ENCODE measurements at places on chromosomes 4 and X. TPM values are rescaled to one million over a fixed set of nuclear protein-coding genes. Genes with fewer than 3 reads are reported as not detected.

DNA sequence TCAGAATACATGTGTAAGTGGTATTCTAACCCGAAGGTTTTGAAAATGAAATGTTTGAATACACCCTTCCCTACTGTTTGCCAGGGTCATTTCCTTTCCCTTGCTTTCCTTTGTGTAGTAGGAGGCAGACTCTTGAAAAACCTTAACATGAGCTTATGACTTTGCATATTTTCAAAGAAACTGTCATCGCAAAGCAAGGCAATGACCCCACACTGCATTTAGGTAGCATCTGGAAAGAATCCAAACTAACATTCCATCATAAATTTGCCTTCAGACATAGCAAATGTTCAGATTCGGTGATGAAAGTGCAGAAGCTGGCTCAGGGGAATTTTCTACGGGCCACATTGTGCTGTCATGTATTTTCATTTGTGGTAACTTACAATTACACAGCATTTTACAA is 32.3 kb downstream of the SH2D1A start:
- DNase-seq = no peak

- no peak for DNase-seq
Measured at GRCh38 chr4:165418073-165418472, 39.3 kb downstream of the CPE start.

DNA sequence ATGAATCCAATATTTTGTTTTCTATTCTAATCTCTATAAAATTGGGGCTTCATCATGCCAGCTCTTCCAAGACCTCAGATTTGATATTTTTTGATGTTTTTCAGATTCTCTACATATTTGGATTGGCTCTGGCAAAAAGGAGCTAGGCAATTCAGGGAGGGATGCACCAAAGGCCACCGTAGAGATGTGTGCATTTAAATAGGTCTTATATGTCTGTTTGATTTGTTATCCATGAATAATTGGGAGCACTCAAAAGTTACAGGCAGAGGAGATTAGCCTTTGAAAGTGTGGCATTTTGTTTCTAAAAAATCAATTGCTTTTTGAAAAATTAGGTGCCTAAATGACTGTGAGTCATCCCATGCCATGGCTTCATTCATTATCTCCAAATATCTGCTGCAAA is 147.1 kb upstream of the RPS6KA6 start:
- DNase-seq = no peak

The CCKAR gene
- total RNA-seq = not detected

GRCh38 chr4:80710748-80711451 is 319.6 kb upstream of the BMP3 start:
- DNase-seq = no peak

DNA sequence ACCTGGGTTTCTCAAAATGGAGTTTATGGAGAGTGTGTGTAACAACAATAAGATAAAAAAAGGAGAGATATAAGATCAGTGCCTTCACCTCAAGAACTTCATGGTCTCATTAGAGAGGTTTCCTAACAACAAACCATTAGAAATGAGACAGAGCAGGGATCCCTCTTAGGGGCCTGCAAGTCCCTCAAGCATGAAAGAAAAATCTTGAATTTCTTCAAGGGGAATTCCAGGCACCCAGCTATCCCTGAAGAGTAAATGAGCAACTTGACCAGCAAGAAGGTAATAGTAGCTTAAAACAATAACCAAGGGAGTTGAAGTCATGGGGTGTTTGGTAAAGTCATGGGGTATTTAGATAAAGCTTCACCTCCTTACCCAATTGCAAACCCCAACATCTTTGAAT is 49.7 kb upstream of the TLR3 start:
- no peak for DNase-seq

DNA sequence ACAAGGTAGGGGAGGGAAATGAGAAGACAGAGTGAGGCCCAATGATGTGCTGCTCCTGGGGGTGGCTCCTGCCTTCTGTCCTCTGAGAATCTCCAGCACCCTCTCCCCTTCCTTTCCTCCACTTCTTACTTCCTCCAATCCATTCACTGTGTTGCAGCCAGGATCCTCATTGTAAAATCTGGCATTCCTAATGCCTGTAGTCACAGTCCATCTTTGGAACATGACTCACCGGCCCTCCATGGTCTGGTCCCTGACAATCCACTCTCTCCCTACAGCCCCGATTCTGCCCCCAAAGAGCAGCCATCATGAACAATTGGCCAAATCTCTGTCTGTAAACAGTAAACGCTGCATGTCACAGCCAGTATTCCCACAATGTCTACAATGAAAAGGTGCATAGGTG is 72.9 kb downstream of the CLNK start:
- DNase-seq = no peak

The RPGR gene
- 13.5 TPM for total RNA-seq

DNA sequence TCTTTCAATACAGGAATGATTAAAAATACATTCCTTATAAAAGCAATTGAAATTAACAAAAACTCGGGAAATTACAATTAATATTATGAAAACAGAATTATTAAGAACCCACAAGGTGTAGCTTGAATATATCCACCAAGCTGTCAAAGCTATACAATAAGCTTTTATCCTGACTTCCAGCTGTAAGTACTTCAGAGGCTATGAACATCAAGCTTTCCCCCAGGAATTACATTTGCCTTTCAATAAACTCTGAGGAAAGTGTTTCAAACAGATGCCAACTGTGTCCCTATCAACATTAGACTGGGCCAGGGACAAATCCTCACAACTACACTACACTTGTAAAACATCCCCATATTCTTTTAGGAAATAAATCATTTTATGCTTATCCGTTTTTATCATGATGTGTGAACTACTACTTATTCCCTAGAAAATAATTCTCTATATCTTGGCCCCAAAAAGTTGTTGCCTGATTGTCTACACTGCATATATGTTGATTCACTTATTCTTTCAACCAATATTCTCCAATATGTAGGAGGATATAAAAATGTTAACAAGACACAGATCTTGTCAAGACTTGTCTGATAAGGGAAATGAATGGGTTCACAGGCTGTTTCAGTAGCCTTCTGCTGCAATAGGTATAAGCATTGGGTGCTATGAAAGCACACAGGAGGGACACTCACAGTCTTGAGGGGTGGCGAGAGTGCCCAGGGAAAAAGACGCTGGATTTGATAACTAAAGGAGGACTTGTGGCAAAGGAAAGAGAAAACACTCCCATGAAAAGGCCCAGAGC is 494.1 kb downstream of the CENPC start:
- DNase-seq = no peak

GRCh38 chr4:3736806-3737205 is 29.4 kb upstream of the ADRA2C start:
- no peak for DNase-seq

DNA sequence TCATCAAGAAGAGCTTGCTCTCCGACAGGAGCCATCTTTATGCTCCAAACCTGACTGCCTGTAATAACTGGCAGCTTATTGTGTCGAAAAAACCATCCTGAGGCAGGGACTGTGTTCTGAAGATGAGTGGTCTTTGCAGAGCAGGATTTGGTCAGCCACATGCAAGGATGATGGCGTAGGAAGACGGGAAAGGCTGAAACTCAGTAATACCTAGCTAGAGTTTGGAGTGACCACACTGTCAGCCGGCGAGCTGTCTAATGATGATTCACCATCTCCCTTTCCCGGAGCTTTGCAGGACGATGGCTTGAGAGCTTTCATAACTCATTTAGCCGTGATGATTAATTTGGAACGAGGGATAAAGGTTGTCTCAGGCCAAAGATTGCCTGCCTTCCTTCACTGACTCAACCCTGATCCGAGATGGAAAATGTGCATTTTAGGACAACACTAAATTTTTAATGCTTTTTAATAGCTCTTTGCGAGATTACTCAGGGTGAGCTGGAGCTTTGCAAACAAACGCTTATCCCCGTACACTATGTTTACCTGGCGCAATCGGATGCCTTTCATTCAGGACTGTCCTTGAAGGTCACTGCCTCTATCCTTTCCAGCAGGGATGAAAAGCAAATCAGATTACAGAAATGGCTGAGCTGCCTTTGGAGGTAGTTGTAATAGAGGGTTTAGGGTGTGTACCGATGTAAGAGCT is 288.5 kb downstream of the ASMT start:
- DNase-seq = no peak

GRCh38 chrX:37812110-37812509 is 32.3 kb downstream of the CYBB start:
- DNase-seq = peak; percentile 66

GRCh38 chr4:187354740-187355139 is 631.1 kb upstream of the FAT1 start:
- DNase-seq = no peak

The SPRY1 gene
- 26.5 TPM for total RNA-seq

The LIMCH1 gene
- total RNA-seq = 9.2 TPM

DNA sequence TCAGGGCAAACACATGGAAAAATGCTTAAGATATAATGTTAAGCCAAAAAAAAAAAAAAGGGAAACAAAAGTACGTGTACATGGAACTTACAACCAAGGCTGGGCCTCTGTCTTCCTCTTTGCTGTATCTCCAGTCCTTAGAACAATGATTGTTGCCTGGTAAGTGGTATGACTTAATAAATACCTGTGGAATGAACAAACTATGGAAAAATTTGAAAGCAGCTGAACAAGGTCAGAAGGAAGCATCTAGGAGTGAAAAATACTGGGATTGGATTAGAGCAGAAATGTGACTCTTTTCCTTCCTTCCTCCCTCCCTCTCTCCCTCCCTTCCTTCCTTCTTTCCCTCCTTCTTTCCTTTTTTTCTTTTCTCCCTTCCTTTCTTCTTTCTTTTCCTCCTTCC is 54.2 kb upstream of the SMIM10 start:
- no peak for DNase-seq
